ENCODE measurements at places on chromosomes 5 and 9.

- no peak for DNase-seq
These were observed 11.9 kb downstream of the RASGEF1C start for GRCh38 chr5:180197016-180197702.

DNA sequence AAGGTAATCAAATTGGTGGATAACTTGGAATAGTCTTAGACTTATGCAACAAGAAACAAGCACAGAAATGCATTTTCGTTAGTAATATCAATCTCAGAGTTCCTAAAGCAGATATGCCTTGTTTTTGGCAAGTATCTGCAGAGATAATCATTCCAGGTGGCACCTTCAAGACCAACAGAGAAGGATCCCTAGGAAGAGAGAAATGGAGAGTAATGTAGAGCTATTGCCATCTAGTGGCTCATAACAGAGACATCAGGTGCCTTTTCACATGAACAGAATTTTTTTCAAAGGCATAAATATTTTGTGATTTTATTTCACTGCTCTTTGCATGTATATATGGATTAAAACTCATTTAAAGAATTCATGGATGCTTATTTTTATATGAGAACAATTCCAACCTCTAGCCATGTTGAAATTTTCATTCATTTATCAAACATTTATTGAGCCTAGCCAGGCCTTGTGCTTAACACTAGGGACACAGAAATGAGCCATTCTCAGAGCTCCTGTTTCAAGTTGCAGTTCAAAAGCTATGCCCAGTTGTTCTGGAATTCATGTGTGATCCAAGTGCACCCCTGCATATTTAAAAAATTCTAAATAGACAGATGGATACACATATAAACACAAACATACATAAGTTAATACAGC, 117.5 kb upstream of the OR13F1 start:
- no peak for DNase-seq

GRCh38 chr5:15452781-15453180, 47.2 kb upstream of the FBXL7 start:
- DNase-seq: no peak

DNA sequence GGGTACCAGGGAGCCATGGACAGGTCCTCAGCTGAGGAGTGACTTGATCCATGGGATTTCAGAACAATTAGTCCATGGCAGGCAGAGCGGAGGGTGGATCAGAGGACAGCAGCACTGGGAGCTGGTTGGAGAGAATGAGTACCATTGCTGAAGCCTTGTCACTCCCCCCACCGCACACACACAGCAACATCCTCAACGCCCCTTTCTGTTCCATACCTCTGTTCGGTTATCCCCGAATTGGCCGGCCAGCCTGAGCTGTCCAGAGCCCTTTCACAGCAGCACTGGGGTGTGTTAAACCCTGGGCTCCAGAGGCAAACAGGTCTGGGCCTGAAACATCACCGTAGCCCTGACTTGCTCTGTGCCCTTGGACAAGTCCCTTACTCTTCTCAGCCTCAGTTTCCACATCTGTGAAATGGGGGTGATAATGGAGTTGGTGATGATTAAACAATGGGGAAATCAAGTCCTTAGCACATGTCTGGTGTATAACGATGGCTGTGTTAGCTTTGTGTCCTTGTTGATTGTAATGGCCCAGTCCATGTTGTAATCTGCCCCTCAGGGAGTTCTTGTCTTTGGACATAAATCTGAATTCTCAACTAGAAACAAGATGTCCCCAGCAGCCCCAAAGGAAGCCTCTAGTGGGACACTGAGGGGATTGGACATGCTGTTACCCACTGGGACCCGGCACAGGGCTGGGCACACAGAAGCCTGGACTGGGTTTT, 16.9 kb downstream of the GSN start:
- DNase-seq: no peak

GRCh38 chr5:113237893-113238292, 196.9 kb downstream of the TSSK1B start:
- no peak for DNase-seq

DNA sequence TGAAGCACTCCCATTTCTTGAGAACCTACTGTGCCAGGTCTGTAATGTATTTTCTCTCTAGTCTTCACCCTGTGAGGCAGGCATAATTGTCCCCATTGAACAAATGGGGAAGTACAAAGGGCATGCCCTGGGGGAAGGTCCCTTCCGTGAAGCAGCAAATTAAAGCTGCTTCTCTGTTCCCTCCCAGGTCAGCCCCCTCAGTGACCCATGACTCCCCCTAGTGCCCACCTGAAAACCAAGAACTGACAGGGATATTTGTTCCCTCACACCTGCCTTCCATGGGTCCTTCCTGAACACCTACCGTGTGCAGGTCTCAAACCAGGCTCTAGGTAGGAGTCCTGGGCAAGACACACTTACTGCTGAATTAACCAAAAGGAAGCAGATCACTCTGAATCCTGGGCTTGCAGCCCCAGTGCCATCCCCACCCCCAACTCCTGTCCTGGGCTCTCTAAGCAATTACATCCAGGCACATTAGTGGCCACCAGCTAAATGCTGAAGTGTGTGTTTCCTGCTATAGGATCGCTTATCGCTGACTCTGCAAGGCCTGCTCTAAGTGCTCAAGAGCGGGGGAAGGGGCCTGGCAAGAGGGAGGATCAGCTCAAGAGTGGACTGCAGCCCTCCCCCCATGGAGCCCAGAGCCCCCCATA, 254.8 kb downstream of the CDK5RAP2 start:
- no peak for DNase-seq

DNA sequence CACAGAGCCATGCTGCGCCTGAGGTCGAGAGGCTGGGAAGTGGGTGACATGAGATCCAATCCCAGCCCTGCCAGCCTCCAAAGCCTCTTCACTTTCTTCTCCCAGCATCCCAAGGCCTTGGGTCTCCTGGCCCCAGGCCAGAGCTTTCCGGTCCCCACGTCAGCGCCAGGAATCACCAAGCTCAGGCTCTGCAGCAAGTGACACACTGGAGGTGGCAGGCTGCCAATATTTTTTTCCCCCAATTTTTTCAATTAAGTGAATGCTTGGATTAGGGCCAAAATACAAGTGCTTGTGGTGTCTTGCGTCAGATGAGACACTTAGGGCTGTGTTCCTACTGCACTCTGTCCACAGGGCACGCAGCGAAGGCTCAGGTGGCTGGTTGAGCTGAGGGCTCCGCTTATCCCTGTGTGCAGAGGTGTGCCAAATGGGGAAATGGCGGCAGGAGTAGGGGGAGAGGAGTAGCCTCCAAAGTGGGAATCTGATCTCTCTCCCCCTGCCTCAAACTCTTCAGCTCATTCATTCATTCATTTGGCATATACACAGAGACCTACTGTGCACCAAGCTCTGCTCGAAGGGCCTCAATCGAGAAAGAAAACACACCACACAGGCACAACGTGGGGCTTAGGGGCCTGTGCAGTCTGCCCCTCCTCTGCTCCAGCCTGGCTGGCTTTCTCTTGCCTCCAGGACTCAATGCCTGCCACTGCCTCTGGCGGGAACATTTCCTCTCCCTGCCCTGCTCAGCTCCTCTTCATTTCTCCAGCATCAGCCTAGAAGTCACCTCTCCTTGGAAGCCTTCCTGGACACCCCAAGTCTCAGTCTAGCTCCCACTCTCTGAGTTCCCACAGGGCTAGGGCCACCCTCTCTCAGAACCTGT, 16.6 kb downstream of the SH3PXD2B start:
- DNase-seq: no peak

- DNase-seq: no peak
These were observed 45.1 kb upstream of the TESK1 start for GRCh38 chr9:35559792-35560530.

DNA sequence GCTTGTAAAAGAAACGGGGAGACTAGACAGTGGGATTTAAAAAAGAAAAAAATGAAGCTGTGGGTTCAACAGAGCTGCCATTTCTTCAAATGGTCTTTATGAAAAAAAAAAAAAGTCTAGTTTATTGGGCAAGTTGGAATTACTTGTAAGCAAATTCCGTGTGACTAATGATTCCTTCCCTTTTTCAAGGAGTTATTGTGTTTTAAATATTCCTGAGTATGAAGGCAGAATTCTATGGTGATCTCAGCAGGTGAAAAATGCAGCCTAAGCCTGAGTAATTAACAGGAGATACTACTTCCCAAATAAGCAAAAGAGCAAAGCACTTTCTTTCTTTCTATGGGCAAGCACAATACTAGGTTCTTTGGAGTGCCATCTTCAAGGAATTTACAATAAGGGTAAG, 481.9 kb downstream of the ZNF608 start:
- no peak for DNase-seq

DNA sequence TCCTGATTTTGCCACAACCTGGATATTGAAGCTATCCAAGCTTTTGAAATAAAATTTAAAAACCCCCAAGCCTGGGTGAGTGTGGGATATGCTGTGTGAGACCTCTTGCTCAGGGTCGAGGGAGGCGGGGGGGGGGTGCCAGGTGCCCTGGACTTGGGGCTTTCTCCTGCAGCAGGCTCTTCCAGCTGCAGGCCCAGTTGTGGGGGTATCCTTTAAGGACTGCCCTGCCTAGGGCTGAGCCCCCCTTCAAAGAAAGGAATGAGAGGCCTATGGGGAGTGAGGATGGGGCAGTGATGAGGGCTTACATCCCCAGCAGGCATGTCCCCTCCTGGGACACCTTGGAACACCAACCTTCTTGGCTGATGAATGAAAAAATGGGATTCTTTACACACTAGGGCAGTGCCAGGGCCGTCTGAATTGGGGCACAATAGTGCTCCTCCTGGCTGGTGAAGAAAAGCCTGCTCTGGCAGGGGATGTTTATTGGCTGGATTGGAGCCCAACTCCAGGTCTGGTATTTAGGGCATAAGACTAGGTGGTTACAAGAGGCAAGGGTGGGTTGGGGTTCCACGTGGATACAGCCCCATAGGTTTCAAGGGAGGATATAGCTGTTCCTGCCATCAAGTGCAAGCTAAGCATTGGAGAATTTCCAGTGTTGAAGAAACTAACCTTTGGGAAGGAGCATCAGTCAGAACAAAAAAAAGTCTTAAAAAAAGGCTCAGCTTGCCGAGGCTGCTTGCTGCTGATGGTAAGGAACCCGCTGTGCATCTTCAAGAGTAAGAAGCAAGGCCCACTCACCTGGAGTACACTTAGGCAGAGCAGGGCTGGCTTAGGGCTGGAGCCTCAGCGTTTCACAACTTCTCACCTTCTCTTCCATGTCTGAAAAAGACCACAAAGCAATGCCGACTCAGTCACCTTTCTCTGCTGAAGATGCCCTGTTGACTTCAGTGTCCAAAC, 7.0 kb downstream of the HNRNPAB start:
- no peak for DNase-seq

DNA sequence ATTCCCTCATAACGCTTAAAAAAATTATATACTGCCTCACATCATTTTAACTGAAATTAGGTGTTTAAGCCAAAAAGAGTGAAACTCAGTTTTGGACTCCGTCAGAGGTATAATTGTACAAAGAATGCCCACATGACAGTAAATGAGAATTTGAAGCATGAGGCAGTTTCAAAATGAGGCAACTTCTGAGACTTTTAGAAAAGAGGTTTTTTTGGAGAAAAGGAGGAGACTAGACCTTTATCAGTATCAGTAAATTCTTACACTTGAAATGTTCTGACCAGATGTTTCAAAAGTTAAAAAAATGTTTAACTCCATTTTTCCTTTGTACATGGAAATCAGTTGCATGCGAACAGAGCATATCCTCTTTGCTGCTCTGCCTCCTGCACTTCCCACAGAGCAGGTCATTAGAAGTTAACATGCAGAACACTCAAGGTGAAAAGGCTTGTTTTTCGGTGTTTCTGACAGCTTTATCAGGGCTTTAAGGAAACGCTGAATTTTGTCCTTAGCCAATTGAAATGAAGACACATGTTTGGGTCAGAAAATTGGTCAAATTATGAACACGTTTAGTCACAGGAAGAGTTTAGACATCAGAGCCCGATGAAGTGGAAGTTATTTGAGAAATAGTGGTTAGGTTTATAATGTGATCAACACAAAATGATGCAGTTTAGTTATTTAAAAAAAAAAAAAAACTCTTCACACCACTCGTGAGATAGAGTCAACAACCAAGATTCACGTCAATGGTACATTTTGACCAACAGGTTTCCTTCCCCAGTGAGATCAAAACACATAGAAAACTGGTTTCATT, 59.5 kb downstream of the PIK3R1 start:
- no peak for DNase-seq

- no peak for DNase-seq
These were observed 23.2 kb downstream of the FGD3 start for GRCh38 chr9:92970467-92970923.

DNA sequence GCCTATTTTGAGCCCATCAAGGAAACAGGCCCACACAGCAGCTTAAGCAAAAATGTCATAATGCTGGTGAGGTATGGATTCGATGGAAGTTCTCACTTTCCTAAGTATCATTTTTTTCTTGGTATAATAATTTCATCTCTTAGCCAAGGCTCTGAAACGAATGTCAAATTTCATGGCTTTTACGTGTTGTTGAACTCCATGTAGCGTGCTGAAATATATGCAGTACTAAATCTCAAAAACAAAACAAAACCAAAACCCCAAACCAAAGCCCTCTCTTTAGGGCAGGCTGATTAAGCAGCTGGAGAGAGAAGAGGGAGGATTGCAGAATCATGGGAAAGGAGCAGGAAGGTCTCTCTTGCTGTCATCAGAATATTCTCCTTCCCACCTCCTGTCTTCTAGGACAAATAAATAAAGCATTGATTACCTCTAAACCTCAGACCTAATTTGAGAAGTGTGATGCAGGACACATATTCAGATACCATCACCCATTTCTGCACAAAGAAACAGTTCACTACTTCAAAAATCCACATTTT, 58.3 kb downstream of the TMEM174 start:
- no peak for DNase-seq

- no peak for DNase-seq
These were observed 19.7 kb upstream of the ANKHD1 start for GRCh38 chr5:140381972-140382371.

DNA sequence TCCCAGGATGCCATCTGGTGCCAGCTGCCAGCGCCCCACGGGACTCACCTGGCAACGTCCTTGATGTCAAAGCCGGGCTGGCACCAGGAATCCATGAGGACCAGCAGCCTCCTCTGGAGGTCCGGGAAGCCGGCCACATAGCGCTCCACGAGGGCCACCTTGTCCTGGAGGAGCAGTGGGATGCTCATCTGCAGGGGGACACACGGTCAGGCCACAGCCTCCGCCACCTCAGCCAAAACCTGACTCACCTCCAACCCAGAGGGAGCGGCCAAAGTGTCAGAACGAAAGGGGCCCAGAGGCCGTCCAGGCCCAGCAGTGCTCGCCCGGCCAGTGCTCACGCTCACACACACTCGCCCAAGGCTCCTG, 56.5 kb downstream of the EXD3 start:
- DNase-seq: no peak

DNA sequence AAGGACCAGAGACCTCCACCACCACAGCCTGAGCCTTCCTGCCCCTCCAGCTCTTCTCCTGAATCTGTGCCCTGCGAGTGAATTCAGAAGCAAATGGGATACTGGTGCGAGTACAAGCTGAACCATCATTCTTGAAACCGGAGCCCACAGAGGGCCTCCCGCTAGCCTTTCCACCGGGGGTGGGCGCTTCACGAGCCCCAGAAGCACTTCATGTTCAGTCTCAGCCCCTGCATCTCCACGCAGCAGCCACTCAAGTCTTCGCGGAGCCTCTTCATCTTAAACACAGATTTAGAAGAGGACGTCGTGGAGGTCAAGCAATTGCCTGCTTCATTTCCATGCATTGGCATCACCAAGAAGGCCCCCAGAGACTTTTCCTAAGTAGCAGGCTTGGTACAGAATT, 26.0 kb upstream of the OLFM1 start:
- DNase-seq: no peak

- DNase-seq: no peak
These were observed 55.8 kb upstream of the SMARCA2 start for GRCh38 chr9:1959371-1959770.

Measured in stimulated activated CD8-positive, alpha-beta memory T cell treated with anti-CD3 and anti-CD28 coated beads, Interleukin-12 subunit alpha, Interleukin-12 subunit beta, amount 100 ng/mL, for 1 hour (primary cell).